ENCODE measurements at places on chromosomes 6 and 20.

- no peak for DNase-seq
Measured at GRCh38 chr20:15911581-15911980, 661.7 kb downstream of the KIF16B start.

- no peak for DNase-seq
Measured at GRCh38 chr6:155382338-155382685, 68.0 kb upstream of the TFB1M start.

GRCh38 chr6:143248359-143248758 lies 187.7 kb downstream of the AIG1 start:
- DNase-seq, result no peak

DNA sequence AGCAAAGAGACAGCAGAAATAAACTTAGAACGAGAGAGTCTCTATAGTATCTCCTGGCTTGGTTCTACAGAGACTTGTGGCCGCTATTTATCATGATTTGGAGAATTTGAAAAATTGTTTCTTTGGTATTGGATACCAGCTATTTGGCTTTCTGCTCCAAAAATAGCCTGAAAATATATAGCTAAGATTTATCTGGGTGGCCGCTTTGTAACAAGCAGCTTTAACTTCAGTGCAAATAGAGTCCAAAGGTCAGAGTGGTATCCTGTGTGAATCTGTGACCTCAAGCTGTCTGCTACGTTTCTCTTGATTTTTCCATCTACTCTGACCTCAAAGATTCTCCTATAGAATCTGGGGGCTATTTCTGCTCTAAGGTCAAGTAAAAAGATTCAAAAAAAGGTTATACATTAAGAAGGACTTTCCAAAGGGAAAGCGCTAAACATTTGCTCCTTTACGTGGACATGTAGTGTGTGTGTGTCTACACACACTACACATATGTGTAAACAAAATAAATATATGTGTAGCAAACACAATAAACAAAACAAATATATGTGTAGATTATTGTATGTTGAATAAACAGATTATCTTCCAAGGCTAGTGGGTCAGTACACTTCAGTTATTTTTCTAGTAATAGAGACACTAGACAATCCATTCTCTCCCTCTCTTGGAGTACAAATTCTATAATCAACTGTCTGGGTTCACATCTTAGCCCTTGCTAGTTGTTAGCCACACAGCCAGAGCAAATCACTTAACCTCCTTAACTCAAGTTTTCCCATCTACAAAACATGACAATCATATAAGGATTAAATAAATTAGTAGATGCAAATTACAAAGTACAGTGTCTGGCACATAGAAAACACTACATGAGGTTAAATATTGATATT lies 40.8 kb downstream of the CHD6 start:
- no peak for DNase-seq

- no peak for DNase-seq
Measured at GRCh38 chr6:166446567-166447065, 63.9 kb upstream of the MPC1 start.

GRCh38 chr20:15740046-15740775 lies 833.0 kb downstream of the KIF16B start:
- DNase-seq, result no peak

GRCh38 chr6:149153693-149154092 lies 163.8 kb upstream of the TAB2 start:
- DNase-seq, result no peak

DNA sequence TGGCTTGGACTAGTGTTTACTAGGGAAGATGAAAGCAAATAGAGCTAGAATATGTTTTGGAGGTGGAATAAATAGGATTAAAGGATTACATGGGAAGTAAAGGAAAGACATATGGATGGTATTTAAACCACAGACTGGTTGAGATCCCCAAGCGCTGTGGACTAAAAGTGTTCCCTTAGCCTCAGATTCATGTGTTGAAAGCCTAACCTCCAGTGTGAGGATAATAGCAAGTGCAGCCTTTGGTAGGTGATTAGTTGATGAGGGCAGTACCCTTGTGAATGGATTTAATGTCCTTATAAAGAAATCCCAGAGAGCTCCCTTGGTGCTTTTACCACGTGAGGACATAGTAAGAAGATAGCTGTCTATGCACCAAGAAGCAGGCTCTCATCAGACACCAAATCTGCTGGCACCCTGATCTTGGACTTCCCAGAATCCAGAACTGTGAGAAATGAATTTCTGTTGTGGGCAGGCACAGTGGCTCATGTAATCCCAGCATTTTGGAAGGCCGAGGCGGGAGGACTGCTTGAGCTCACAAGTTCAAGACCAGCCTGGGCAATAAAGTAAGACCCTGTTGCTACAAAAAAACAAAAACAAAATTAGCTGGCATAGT lies 57.3 kb upstream of the MCM9 start:
- DNase-seq, result no peak

GRCh38 chr6:27143474-27144026 lies 104.0 kb upstream of the PRSS16 start:
- DNase-seq, result no peak
